Globus pallidus (tissue), 1 donor: ENCODE measurements at places on chromosomes 1 and 21.

DNA sequence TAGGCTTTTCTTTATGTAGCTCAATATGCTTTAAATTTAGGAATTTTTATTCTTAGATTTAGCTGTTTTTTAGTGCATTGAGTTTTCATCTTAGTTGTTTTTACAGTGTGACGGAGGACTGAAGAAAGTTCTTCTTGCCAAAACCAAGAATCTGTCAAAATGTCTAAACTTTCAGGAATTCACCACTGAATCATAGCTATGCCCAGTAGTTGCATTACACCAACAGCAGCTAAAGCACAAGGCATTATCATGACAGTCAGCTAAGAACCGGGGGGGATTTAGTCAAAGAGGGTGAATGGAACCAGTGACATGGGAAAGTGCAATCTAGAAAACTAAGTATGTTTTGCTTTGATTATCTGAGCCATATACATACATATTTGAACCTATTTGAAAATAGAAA is 6.5 kb upstream of the C1orf146 start:
- DNase-seq, result no peak

GRCh38 chr1:72442262-72442661 is 159.9 kb upstream of the NEGR1 start:
- DNase-seq, result no peak

DNA sequence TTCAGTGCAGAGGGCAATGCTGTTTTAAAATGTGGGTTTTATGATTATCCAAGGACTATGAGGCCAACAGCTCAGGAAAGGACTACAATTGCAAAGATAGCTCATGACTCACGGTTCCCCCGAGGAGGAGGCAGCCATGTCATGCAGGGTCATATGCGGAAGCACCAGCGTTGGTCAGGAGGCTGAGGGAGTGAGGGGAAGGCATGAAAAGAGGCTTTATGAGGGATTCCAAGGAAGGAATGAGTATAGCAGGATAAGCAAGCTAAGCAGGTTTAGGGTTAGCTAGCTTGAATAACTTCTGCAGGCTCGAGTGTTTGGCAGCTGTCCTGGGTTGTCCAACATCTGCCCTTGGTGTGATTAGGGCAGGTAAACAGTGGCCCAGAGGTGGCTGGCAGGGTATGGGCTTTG is 495.1 kb downstream of the SETD4 start:
- DNase-seq, result no peak

DNA sequence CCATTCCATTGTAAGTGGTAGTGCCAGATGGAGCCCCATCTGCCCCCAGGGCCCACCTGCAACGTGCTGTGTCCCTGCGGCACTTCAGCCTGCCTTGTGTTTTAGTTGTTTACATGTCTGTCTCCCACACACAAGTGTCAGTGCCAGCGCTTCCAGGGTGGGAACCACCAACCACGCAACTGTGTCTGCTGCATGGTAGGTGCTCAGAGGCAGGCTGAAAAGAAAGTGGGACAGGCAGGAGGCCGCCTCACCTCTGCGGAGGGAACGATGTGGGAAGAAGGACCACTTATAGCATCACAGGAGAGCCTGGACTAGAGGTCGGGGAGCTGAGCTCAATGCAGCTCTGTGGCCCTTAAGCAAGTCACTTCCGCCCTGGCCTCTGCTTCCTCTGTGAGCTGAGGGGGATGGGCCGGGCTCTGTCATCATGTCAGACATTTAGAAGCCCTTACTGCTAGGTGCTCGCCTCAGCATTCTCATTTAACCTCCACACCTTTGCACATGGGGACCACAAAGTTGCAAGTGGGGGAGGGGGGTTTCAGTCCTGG is 17.9 kb downstream of the SLC9A1 start:
- DNase-seq, result no peak

GRCh38 chr1:59498640-59499039 is 201.7 kb downstream of the FGGY start:
- no peak for DNase-seq

DNA sequence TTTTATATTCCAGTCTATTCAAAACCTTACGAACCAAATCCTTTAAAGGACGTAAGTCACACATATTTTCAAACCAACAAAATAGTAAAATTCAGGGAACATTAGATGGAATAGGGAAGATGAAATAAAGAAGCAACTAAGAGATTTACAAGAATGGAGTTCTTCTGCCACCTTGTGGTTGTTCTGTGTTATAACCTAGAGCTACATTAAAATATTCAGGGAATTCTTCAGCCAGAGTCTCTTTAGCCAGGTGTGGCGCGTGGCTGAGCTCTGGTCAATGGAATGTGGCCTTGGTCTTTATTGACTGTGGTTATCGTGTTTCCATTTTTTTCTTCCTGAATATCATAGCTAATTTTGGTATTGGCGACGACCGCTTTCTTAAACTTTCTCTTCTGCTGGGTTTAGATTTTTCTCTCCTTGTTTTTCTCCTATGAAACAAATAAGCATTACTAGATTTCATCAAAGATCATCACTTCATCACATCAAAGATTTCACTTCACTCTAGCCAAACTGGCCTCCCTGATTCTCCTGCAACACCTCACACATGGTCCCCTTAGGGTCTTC is 221.3 kb downstream of the MRPL39 start:
- peak; percentile 27 for DNase-seq

DNA sequence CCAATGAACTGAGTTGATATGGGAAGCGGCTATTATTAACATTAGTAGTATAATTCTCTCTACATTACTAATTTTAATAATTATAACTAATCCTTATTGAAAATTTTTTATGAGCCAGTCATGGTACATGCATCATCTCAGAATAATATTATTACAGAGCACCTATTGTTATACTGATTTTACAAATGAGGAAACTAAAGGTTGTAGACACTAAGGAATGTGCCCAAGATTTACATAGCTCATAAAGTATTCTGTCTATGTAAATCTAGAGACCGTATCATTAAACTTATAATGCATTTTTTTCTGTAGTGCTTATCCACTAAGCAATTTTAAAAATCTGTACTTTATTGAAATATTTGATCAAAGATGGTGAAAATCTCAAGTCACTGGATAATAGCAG is 825.9 kb downstream of the PLA2G4A start:
- DNase-seq, result no peak

DNA sequence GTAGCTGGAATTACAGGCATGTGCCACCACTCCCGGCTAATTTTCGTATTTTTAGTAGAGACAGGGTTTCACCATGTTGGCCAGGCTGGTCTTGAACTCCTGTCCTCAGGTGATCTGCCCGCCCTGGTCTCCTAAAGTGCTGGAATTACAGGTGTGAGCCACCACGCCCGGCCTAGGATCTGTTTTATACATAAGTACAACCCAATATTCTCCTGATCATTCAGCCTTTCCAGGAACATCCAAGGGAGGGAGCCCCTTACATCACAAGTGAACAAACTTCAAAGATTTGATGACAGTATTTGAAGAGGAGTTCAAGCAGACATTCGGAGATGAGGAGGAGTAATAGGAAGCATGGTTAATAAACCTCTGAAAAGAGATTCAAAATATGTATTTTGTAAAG is 54.9 kb upstream of the RAB3GAP2 start:
- DNase-seq, result no peak

DNA sequence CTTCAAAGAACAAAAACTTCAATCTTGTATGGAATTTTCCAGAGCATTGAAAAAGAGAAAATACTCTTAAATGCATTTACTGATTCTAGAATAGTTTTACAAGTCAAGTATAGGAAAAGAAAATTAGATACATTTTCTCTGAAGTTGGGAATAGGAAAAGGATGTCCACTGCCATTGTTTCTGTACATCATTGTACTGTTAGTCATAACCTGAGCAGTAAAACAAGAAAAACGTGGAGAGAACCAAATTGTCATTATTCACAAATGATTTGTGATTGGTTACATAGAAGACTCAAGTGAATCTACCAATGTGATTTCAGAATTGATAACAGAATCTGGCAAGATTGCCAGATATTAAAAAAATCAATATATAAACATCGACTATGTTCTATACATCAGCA is 27.4 kb downstream of the PRKACB start:
- no peak for DNase-seq

DNA sequence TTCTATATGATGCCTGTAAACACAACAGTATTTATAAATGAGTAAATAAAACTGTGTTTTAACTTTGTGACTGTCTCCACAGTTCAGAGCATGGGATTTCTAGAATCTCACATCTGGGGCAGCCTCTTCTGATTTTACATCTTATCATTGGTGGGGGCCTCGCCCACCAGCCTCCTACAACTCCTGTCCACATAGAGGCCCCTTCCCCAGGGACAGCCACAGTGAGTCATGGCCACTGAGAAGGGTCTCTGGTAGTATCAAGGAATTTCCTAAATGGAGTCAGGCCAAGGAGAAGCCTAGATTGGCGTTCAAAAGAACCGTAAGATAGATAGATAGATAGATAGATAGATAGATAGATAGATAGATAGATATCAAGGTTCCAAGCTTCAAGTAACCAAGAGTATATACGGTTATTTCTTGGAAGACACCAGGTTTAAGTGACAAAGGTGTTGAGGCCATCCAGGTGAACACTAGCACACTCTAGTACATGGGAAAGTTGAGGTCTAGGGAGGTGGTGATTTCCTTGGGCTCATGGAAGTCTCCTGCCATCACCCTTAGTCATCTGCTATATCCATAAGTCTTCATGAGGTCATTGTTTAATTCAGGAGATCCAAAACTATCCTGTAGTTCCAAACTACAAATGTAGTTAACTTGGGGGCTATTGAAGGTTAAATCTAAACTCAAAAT is 121.6 kb downstream of the SYT2 start:
- no peak for DNase-seq

DNA sequence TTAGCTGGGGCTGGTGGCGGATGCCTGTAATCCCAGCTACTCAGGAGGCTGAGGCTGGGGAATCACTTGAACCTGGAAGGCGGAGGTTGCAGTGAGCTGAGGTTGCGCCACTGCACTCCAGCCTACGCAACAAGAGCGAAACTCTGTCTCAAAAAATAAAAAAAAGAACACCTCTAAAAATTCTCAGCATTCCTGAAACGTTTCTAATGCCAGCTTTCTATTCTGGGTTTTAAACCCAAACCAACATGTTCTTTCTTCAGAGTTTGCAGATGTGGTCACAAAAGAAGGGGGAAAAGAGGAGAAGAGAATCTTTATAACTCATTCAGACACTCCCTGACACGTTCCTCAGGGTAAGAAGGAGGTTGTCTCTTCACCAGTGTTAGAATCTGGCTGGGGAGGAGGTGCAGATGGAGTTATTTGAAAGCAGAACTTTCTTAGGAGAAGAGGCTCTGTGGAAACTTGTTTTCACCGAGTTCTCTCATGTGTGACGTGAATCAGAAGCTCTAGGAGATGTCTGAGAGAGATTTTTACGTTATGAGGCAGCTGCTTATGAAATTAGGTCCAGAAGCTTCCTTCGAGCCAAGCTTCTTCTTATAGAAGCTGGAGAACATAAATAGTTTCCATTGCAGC is 17.8 kb upstream of the CNR2 start:
- no peak for DNase-seq

DNA sequence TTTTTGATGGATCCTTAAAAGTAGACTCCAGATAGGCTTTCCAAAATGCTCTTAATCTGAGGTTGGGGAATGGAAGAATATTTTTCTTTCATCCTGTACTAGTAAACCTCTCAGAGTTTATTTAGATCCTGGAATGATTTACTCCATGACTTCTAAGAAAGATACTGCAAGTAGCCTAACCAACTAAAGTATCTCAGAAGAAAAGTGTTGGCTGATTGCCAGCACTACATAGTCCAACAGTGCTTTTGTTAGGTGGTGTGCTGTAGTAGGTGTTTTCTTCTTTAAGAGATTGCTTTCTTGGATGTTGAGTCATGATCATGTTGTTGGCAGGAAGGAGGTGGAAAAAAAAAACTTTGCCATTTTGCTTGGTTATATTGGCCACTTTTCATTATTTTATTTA is 119.8 kb downstream of the OSBPL9 start:
- no peak for DNase-seq

DNA sequence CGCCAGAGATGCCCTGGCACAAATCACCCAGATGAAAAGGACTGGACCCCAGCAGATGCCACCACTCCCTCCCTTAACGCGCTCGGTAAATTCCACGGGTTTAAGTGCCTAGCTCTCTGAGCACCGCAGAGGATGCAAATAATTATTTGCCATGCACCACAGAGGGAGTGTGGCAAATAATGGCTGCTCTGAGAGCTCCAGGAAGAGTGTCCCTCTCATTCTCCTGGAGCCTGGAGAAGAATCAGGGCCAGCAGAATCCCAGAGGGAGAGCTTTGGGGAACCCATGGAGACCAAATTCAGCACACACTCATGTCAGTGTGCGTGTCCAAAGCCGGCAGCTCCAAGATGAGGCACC is 667 bp downstream of the HHIPL2 start:
- no peak for DNase-seq

DNA sequence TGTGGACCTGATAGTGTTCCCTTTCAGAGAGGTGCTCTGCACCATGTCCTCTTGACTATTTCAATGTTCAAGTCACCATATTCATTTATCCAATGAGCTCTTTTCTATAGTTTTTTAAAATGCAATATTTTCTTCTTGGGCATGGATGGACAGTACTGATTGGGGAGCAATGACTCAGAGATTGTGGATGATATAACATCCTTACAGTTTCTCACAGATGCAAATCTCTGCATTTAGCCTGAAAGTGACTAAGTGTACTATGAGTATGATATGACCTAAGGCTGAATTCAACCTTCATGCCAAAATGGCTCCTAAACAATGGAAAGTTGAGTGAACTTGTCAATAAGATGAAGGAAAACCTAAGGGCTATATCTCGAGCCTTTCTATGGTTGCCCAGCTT is 36.5 kb downstream of the C4BPA start:
- DNase-seq, result no peak

DNA sequence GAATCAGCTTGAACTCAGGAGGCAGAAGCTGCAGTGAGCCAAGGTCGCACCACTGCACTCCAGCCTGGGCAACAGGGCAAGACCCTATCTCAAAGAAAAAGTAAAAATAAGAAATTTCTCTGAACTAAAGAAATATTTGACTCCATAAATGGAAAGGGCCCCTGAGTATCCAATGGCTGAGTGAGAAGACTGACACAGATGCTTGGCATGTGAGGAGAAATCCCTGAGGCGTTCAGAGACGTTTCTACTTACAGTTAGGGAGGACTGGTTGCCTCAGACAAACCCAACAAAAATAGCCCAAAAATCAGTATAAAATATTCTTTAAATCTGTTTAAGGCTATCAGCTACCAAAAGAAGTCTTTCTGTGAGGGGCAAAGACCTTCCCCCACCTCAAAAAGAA is 3.0 kb upstream of the SUMO3 start:
- DNase-seq, result no peak

- peak; percentile 46 for DNase-seq
These were observed 37.0 kb downstream of the MIA3 start for GRCh38 chr1:222654849-222655248.

DNA sequence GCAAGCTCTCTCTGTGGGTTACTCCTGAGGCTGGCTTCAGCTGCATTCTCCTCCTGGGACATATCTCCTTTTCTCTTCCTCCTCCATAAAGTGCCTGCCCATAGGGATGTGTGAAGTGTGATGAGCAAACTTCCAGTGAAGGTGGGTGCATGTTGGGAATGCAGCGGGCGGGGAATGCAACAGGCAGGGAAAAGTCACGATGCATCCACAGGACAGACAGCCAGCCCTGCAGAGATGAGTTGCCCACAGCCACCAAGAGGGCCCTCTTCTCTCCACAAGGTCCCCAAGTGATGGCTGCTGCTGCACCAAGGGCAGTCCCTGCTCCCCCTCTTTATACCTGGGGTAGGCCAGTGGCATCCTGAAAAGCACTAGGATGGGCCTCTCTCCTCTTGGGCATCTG is 33.6 kb upstream of the RNF187 start:
- no peak for DNase-seq

GRCh38 chr1:153431928-153432327 is 15.6 kb downstream of the S100A7A start:
- no peak for DNase-seq

GRCh38 chr21:44067011-44067839 is 40.0 kb upstream of the PWP2 start:
- no peak for DNase-seq
